ENCODE measurements at places on chromosomes 3 and 15.
A peak's percentile ranks its signal among the peaks of the same experiment; 100 is the strongest.

GRCh38 chr3:55162031-55162795 is 234.4 kb upstream of the LRTM1 start:
- peak; percentile 74 for DNase-seq

DNA sequence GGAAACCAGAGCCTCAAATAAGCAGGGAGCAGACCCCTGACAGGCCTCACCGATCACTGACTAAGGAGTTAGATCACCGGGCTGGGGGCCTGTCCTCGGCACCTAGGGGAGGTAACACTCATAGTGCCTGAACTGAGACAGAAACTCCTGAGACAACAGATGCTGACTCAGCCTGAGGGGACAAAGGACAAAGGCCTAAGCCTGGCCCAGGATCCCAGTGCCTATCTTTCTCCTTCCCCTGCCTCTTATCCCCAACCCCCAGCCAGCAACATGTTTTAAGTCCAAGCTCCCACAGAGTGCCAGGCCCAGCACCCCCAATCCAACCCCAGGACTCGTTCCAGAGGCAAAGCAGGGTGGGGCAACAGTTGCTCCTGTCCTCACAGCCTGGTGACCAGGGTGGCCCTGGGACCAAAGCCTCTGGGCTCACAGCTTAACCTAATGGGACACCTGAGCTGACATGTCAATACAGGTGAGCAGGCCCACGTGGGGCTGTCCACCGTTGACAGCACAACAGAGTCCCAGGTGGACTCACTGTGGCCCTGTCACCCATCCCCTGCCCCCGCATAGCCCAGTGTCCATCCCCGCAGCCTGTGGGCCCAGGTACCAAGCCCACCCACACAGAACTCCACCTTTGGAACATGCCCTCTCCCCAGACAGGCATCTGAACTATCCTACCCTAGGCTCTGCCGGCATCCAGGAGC is 37.4 kb downstream of the ADCY5 start:
- no peak for DNase-seq

DNA sequence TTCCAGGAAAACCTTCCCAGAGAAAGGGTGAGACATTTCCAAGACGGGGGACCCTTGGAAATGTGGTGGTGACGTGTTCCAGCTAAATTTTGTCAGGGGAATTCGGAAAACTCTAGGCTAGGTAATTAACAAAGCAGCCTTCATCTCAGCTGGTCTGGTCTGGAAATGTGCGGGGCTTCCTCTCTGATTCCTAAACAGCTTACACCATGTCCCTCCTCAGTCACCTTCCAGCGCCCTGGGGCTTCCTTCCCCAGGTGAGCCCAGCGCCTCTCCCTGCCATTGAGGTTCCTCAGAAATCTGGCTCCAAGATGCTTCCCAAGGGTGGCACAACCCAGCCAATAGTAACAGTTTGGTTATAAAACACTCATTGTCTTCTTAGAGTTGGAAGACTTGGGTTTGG is 571 bp downstream of the ACAD9 start:
- no peak for DNase-seq

GRCh38 chr3:77298417-77298816 is 258.5 kb downstream of the ROBO2 start:
- peak; percentile 7 for DNase-seq

DNA sequence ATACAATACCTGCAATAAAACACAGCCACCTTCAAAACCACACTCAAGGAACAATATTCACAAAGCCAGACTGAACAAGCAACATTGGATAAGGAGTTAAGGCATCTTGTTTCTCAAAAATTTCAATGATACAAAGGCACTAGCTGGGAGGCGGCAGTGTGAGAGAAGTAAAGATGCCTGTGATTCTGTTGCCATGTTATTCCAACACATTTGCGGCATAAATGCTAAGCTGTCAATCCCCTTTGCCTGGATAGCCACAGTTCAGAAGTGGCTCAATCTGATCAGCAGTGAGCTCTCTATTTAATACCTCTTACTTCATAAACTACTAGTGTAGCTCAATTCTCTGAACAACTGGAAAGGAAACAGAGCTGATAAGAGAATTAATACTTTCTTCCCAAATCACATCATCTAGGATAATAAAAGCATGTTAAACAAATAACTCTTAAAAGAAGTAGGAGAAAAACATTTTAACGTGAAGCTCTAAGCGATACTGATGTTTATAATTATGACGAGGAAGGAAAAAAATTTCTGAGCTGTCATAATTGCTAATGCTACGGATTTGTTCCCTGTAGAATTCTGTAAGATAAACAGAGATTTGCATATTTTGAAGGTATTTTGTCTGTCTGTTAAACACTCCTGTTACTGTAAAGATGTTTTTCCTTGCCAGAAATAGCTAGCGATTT is 358.4 kb downstream of the FOXP1 start:
- peak; percentile 30 for DNase-seq

Data from GM23248 (cell line).